ENCODE measurements at places on chromosomes 11 and 22.

- no peak for DNase-seq
These were observed 228.2 kb upstream of the DDI1 start for GRCh38 chr11:103808252-103808651.

DNA sequence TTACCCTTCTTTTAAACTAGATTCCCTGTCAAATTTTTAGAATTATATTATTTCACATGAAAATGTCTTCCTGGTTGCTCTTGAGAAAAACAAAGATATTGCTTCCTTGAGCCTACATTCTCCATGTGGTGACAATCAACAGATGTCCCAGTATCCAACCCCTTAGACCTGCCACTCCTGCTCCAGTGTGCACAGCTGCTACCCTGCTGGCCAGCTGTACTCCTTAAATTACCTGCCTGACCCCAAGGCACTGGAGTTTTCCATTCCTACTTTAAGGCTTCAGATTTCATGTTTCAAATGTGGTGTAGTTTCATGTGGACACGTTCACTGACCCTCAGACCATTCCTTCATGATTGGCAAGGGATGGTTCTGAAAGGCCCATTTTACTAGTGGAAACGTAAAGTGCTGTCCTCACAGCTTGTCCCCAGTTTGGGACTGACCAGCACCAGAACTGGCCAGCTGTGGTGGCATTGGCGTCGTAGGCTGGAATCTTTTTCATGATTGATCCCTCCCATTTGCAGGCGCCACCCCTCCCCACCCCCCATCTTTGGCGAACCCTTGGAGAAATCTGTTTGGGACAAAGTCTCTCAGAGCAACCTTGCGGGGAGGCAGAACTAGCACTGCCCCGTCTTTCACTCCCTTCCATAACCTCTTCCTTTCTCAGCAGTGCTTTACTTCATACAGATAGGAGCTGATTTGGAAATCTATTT lies 123.5 kb downstream of the DBX1 start:
- no peak for DNase-seq

- no peak for DNase-seq
These were observed 28.1 kb downstream of the BRD1 start for GRCh38 chr22:49799431-49800075.

- DNase-seq, result no peak
These were observed 118.8 kb downstream of the MPPED1 start for GRCh38 chr22:43530349-43531201.

GRCh38 chr11:2771758-2772466 lies 72.1 kb upstream of the KCNQ1OT1 start:
- DNase-seq, result peak; percentile 9

GRCh38 chr11:2132874-2133240 lies 6.3 kb downstream of the IGF2 start:
- DNase-seq, result no peak

GRCh38 chr22:47767403-47767802 lies 1005.0 kb downstream of the TBC1D22A start:
- DNase-seq, result no peak

GRCh38 chr11:36118084-36118483 lies 171.1 kb downstream of the COMMD9 start:
- no peak for DNase-seq

GRCh38 chr11:27507557-27508322 lies 1.2 kb upstream of the LIN7C start:
- no peak for DNase-seq

DNA sequence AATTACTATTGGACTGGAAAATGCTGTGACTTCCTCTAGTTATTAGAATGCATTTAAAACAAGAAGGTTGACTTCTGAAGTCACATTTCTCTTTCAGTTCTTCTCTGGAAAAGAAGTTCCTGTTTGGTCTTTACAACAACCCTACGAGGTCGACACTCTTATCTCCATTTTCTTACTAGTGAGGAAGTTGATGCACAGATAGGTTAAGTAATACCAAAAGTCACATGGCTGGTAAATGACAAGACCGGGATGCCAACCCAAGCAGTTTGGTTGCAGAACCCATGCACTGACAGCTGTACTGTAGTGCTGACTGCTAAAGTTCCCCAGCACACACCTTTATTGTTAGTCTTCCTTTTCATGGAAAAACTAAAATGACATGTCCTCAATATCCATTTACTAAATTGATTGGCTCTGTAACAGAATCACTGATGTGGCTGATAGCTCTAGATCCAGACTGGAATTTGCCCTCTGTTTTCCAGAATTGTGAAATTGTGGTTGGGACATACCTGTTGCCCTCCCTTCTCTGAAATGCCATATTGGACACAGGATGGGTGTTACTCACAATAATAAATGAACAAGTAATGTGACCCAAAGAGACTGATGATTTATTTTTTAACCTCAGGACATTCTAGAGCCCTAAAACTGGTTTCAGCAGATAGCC lies 9.4 kb upstream of the TECTA start:
- DNase-seq, result no peak

DNA sequence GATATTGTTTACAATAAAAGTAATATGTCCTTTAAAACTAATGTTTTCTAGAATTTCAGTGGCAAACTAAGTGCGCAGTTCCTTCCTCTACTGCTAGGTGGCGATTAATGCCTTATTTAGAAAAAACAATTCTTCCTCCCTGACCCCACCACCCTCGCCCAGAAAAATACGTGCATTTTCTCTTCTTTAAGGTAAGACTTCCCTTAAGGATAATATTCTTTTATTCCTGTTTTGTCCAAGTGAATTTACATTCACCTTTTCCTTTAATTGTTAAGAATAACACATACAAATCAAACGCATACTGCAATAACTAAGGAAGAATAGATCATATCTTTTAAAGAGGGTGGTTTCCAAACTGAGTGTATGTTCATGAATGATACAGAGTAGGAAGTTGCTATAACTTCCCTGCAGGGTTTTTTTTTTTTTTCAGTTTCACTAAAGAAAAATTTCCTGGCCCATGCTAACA lies 17.0 kb upstream of the PSMA1 start:
- DNase-seq, result peak; percentile 48

- no peak for DNase-seq
These were observed 973.6 kb upstream of the TENM4 start for GRCh38 chr11:80414181-80415165.

- DNase-seq, result no peak
These were observed 20.5 kb upstream of the PARVB start for GRCh38 chr22:44003405-44004103.

GRCh38 chr22:35484651-35485556 lies 55.7 kb upstream of the RASD2 start:
- DNase-seq, result no peak

DNA sequence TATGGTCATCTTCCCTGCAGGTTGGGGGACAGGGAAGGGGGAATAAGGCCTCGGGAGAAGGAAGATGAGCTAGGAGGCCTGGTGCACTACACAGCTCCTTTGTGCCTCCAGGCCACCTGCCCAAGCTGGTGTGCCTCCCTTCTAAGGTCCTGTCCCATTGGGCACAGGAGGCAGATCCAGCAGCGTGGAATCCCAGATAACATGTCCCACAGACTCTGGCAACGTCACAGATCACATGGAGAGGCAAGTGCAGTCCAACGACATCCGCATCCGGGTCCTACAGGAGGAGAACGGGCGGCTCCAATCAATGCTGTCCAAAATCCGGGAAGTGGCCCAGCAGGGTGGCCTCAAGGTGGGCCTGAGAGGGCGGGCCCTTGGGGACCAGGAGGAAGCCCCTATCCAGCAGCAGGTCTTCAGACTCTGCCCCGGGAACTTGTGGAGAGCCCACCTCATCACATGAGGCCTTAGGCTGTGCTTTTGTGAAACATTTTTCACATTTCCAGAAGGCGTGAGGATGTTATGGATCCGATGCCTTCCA lies 11.8 kb downstream of the RNF215 start:
- DNase-seq, result no peak

DNA sequence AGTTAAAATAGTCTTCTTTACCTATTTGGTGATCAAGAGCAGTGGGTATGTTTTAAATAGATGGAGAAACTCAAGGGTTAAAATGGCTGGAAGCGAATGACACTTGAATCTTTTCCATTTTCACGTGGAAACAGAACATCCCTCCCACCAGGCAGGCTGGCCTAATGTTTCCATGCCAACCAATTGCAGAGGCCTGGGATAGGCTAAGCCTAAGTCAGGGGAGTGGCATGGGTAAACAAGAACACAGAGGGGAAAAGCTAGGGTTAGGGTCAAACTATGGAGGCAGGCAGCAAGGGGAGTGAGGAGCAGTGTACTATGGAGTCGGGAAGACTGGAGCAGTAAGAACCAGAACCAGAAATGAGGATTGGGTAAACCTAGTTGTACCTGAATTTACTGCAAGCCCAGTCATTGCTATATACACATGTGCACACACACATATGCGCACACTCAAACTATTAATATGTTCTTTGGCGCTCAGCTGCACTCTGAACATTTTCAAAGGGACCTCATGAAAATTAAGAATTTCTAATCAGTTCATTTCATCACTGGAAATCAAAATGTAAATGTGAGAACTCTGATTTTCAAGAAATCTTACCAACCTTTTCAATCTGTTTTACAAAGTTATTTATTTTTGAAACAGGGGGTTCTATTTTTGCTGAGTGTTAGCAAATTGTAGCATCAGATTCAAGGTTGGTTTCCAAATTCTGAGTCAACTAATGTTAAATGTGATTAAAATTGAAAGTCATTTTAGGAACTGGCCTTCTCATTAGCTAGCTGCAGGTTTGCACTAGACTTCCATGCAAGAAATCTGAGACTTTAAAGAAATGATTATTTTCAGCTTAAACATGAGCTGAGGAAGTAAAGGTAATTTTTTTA lies 327.0 kb upstream of the CCDC90B start:
- DNase-seq, result no peak

- no peak for DNase-seq
These were observed 113.1 kb downstream of the DBX1 start for GRCh38 chr11:20047006-20047768.

- DNase-seq, result no peak
These were observed 725.0 kb downstream of the METTL15 start for GRCh38 chr11:28833169-28833568.

DNA sequence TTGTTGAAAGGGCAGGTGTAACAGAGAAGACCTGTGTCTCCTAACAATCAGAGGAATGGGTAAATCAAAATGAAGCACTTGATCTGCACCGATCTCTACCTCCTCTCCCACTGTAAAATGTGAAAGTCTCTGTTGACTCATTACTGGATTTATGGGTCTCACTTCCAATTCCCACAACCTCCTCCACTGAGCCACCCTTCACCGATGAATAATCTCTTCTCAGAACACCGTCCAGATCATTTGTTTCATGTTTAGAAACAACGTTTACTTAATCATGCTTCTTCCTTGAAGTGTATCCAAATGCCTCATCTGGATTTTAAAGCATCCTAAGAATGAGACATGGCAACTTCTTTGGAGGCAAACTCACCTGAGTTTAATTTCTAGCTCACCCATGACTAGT lies 643.6 kb downstream of the ETS1 start:
- no peak for DNase-seq

- no peak for DNase-seq
These were observed 76.9 kb downstream of the MYO7A start for GRCh38 chr11:77204754-77205466.

GRCh38 chr22:24001314-24001713 lies 3.9 kb downstream of the GSTT4 start:
- no peak for DNase-seq

DNA sequence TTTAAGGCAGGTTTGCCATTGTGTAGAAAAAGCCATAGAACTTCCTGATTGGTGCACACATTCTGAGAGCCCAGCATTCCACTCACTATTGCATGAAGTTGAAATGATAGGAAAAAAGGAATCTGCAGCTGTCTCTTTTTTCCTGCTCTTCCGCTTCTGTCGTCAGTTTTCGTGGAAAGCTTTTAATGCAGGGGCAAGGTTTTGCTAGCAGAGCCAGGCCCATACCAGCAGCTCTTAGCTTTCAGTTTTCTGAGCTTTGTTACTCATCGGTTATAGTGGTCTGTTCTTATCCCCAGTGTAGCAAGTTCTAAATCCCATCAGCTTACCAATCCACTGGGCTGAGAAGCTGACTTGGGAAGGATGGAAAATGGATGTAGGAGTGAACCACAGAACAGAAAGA lies 162.9 kb upstream of the TTC12 start:
- DNase-seq, result no peak

DNA sequence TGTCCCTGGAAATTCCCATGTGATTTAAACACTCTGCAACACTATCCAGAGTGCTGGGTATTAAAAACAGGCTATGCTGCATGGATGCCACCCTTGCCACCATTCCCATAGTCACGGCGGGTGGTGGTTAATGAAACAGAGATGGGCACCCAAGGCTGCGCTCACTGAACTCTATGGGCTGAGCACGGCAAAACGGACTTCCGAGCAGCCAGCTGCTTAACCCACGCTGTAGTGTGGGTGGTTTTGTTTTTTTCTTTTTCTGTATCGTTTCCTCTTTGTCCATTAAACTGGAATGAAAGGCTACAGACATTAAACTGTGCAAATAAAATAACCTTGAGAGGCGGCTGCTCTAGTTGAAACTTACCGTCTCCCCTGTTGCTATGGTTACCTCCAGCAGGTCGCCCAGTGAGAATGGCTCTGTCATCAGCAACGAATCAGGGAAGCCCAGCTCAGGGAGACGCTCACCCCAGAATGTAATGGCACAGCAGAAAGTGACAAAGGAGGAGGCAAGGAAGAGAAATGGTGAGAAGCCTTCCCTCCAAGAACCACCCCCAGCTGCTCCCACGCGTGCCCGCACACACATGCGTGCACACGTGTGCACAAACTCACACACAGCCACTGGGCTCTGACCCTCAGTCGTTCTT lies 102.1 kb downstream of the C11orf91 start:
- no peak for DNase-seq

DNA sequence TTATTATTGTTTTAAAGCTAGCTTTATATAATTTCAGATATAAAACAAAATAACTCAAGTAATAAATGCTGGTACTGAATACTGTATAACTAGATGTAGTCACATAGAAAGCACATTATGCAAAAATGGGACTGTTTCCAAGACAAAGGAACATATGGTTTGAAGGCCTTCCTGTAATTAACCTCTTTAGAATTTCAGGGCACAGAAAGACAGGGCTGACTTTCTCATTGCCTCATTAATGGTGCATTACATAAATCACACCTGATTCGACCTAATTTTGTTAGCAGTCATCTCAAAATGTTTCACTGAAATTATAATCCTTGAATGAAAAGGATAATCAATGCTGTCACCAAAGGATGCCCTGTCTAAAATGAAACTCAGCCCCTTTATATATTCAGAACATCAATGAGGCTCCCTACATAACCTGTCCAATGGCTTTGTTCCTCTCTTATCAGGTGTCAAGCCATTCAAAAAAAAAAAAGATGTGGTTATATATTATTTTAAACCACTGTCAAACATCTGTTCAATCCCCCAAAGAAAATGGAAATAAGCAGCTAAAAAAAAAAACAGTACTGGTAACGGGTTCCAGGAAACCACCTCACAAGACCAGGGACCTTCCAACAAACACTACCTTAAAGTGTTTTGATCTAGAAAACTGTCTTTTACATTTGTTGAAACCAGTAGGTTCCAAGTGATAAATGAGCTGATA lies 77.4 kb downstream of the FAM168A start:
- DNase-seq, result no peak

GRCh38 chr22:28557184-28557583 lies 122.5 kb downstream of the TTC28 start:
- DNase-seq, result no peak

DNA sequence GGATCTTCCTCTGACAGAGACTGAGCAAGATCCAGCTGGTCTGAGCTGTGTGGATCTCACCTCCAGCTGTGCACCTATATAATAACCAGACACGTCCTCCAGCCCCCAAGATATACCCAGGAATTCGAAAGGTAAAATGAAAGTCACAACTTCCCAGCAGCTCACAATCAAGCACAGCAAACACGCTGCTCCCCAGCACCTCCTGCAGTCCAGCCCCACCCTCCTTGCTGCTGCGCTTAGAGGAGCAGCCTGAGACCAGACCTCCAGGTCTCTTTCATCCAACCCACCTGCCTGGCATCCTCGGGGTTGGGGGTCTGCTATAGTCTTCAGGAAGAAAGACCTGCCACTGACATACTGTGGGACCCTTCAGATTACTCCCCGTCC lies 3.0 kb upstream of the APOL4 start:
- no peak for DNase-seq
